COR-L47 (cell line): ENCODE measurements at places on chromosomes 7 and 10.

- DNase-seq, result no peak
These were observed 205.4 kb upstream of the ZMIZ1 start for GRCh38 chr10:78863140-78863905.

DNA sequence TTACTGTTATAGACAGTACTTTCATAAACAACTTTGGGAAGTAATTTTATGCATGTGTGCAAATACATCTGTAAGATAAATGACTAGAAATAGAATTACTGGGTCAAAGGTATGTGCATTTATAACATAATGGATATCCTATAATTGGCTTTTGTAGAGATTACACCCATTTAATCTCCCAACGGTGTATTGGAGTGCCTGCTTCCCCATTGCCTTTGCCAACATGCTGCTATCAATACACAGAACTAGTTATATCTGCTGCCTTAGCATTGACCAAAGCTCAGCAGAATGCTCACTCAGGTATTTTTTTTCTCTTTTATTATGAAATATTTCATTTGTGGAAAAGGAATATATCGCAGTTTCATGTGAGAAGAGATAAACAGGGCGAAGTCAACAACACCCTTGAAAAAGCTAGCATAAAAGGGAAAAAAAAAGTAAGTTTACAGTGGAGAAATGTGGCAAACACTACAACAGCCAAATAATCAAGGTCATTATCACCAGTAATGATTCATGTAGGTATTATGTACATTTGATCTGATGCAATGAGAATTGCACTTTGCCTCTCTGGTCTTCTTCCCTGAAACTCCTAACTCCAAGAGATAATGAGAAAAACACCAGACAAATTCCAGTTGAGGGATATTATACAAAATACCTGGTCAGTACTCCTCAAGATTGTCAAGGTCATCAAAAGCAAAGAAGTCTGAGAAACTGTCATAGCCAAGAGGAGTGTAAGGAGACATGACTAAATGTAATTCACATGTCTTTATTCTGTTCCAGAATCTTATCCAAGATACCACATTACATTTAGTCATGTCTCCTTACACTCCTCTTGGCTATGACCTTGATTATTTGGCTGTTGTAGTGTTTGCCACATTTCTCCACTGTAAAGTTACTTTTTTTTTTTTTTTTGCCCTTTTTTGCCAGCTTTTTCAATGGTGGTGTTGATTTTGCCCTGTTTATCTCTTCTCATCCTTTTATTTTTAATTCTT, 36.8 kb downstream of the MARCHF5 start:
- no peak for DNase-seq

DNA sequence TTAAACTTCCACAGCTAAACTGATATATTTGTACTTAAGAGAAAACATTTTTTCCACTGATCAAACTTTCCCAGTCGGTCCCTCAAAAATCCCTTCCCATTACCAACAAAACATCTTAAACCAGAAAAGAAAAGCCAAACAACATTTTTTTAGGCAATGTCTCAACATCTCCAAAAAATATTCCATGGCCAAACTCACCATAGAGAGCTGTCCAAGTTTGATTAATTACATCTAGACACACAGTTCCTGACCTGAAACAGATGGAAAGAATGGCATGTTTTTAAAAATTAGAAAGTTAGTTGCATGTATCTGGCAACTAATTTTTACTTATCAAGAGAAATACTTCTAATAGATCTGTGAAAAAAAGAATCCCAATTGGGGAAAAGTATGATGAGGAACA, 95.4 kb downstream of the UBE2H start:
- no peak for DNase-seq

DNA sequence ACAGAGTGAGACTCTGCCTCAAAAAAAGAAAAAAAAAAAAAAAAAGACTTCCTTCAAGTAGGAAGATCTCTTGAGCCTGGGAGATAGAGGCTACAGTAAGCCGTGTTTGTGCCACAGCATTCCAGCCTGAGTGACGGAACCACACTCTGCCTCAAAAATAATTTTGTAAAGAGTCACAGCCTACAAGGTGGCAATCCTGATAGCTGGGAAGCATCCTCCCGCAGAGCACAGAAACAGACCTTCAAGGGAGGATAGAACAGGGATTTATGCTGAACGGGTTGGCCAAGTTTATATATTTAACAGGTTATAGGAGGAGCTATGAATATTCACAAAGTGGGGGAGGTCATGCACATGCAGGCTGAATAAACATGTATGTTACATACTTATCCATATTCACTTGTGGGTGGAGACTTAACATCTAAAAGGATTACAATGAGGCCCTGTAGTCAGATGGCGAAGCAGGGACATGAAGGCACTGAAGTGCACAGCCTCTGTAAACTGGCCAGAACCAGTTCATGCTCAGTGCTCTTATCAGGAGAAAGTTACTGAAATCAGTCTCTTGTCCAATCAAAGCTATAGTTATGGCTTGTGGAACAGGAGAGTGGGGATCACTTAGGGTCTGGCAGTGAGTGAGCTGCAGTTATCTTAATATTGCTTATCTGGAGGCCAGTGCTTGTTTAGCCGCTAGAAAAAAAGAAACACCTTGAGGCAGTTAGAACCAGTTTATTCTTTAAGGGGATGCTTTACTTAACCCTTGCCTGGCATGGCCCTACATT, 6.8 kb downstream of the LMBR1 start:
- no peak for DNase-seq
